ENCODE measurements at places on chromosomes 6 and 20. TPM values are rescaled to one million over a fixed set of nuclear protein-coding genes. Genes with fewer than 3 reads are reported as not detected.

IP6K3 gene
- 0.31 TPM for total RNA-seq

TCFL5 gene
- total RNA-seq = 5.6 TPM

HLA-DPB1 gene
- not detected for total RNA-seq

SIRPB1 gene
- 0.84 TPM for total RNA-seq

FBXO30 gene
- 5.4 TPM for total RNA-seq

EMILIN3 gene
- 0.47 TPM for total RNA-seq

TP53TG5 gene
- total RNA-seq = not detected

HLA-B gene
- total RNA-seq = 28.2 TPM

IMPG1 gene
- total RNA-seq = not detected

KCNK15 gene
- total RNA-seq = 0.47 TPM

SLC17A1 gene
- total RNA-seq = 0.14 TPM

GABRR2 gene
- 0.09 TPM for total RNA-seq

DAAM2 gene
- total RNA-seq = 0.02 TPM

GSTA2 gene
- not detected for total RNA-seq

ULBP3 gene
- 3.4 TPM for total RNA-seq
